ENCODE measurements at places on chromosomes 11 and 22.

DNA sequence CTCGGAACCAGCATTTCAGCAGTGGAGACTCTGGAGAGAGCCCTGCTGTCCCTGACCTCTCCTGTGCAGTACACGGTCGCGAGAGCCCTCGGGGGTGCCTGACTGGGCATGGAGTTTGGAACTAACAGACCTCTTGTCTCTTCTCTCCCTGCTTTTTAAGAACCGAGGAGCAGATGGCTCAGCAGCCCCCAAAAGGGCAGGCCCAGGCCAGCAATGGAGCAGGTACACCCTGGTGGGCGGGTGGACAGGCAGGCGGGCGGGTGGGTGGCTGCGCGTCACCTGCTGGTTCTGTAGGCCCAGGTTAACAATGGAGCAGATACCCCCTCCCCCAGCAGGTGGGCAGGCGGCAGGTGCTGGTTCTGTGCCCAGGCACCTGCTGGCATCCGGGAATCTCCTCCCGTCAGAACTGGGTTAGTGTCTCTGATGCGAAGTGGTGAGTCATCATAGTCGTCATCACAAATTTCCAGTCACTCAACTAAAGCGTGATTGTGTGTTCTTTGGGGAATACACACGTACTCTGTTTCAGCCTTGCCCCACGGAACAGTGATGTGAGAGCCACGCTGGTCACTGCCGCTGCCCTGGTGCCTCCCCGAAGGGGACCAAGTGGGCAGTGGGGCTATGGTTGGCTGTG, 41.1 kb downstream of the GRAMD4 start:
- no peak for DNase-seq

- no peak for DNase-seq
Measured at GRCh38 chr11:126049159-126049558, 13.5 kb downstream of the CDON start.

DNA sequence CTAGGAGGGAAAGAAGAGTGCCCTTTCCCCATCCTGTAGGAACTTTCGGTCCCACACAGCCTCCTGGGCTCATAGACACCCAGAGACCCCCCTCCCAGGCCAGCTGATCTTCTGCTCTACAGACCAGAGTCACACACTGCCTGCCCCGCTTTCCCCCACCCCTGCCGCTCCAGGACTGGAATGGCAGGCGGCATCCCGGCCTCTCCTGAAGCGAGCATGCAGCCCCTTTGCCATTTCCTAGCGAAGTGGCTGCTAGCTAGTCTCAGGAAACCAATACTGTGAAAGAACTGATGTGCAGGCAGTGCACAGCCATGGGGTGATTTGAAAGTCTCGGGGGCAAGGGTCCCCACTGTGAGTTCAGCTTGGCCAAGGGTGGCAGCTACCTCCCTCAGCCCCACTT, 8.3 kb downstream of the PICK1 start:
- DNase-seq, result no peak

DNA sequence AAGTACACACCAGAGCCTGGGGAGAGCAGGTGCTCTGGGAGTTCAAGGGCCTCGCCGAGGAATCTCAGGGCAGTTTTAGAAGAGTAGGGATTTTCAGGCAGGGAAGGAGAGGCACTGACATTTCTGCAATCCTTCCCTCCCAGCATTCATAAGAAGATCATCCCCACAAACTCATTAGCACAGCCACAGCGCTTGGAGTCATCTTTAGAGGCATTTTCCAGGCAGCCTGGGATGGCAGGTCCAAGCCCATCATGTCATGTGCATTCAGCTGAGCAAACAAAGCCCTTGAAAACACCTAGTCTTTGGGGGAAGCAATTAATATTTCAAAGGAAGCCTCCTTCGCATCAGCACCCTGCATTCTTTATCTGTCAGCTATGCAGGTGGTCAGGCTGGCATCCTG, 43.8 kb downstream of the MAP6 start:
- no peak for DNase-seq

DNA sequence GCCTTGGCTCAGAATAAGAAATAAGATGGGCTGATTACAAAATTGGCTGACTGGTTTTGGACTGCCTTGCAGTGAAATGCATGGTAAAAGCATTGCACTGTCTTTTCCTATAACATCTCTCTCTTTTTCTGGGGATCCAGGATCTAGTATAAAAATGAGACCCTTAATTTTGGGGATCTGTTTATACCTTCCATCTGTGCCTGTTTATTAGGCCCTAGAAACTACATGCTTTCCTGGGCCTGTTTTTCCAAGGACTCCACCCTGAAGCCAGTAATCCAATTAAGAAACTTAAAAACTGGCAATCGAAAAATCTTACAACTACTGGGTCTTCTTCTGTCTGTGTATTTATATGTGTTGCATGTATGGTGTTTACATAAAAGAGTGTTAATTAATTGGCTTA, 14.5 kb downstream of the HORMAD2 start:
- DNase-seq, result no peak

- DNase-seq, result no peak
Measured at GRCh38 chr11:16380941-16381568, 24.7 kb upstream of the SOX6 start.

DNA sequence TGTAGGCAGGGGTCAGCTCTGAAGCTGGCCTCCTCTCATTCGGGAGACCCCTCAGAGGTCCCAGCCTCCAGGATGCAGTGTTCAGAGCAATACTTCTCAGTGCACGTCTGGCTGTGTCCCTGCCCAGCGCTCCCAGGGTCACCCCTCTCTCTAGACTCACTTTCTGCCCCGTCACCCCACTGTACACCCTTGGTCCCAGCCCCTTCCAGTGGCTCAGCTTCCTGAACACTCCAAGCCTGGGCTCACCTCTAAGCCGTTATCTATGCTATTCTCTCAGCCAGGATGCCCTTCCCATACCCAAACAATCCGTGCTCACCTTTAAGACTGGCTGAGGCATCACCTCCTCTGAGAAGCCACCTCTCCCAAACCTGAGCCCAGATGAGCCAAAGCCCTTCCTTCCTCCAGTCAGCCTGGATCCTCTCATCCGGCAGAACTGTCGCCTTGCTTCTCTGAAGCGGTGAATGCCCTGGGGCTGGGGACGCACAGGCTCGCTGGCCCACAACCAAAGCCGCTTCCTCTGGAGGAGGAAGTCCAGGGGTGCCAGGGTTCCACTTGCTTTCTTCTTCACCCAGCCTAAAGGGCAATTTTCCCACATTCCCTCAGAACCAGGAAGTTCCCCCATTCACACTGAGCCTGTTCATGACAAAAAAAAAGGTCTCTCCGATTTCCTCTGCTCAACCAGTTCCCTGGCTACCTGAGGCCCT, 13.7 kb upstream of the CDKN1C start:
- DNase-seq, result no peak

DNA sequence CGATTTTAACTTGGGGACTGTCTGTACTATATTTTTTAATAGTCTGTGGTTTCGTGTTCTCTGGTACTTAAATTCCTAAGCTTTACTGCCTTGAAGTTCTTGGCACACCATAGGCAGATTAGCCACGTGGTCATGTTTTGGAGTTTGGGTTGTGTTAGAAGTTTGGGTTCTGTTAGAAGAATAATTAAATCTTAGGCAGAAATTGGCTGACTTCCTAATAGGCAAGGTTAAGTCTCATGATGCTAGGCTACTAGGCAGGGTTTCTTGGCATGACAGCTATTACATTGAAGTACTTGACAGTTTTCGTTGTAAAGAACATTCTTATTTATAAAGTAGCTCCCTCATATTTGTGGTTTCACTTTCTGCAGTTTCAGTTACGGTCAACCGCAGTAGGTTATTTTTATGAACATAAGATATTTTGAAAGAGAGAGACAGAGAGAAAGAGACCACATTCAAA, 30.0 kb upstream of the MMP7 start:
- DNase-seq, result no peak

DNA sequence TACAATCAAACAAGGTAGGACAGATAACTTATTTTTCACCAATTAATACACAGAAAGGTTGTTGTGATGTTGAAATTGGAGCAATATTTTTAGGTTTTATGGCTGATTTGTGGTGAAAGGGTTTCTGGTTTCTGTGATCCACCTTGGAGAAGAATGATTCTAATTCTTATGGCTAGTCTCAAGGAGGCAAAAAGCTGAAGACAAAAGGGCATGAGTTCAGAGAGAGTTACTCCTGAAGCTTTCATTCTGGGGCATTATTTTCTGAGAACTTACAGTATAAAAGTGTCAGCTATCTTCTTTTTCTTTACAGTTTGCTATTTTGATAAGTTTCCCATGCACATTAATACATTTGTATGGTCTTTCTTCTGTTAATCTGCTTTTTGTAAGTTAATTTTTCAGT, 372.4 kb upstream of the CCDC179 start:
- no peak for DNase-seq

GRCh38 chr11:111733611-111734088, 32.5 kb downstream of the PPP2R1B start:
- DNase-seq, result peak; percentile 18

DNA sequence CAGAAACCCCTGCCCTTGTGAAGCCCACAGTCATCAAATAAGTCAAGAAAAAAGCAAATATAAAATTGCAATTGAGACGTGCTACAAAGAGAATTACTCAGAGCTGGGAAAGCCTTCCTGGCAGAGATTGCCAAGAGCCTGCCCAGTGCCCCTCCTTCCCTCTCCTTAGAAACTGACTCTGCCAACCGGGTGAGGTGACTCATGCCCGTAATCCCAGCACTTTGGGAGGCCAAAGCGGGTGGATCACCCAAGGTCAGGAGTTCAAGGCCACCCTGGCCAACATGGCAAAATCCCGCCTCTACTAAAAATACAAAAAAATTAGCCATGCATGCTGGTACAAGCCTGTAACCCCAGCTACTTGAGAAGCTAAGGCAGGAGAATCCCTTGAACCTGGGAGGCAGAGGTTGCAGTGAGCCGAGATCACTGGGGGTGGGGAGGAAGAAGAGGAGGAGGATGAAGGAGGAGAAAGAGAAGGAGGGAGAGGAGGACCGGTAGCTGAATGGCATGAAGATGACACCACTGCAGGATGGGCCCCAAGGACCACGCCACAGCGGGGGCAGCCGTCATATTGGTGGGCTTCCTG, 76.1 kb upstream of the RTL6 start:
- DNase-seq, result no peak

DNA sequence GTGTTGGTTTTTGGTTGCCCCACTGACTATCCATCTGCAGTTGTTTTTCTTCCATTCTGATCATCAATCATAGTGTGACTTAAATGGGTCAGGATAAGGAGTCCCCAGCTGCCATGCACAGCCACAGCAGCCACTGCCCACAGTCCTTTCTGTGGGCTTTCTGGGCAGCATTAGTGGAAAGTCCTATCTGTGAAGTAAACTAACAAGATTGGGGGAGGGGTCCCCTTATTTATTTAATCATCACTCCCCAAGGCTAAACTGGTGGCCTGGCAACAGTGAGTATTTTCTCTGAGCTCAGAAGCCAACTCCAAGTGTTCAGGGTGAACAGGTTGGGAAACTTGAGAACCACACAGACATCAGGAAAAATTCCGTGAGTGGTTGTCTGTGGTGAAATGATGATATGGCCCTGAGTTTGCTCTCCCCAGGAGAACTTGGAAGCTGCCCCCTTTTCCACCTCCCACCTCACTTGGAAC, 145.0 kb downstream of the CCDC34 start:
- DNase-seq, result no peak

DNA sequence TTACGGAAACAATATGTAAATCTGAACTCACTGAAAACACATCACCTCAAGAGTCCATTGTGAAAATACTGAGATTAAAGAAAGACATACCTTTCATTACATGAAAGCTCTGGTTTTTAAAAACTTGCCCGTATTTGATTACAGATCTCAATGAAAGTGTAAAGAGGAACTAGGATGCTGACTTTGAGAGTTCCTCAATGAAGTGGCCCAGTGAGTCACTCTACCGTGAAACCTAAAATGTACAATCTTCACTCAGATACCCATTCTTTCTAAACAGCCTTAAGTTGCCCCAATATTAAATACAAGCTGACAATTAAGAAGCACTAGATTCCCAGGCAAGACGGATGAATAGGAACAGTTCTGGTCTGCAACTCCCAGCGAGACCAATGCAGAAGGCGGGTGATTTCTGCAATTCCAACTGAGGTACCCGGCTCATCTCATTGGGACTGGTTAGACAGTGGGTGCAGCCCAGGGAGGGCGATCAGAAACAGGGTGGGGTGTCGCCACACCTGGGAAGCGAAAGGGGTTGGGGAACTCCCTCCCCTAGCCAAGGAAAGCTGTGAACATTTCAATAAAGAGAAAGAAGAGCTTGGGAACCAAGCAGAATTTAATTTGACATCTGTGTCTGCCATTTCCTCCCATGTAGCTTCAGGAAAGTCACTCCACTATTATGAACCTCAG, 33.8 kb upstream of the OR9G4 start:
- no peak for DNase-seq

DNA sequence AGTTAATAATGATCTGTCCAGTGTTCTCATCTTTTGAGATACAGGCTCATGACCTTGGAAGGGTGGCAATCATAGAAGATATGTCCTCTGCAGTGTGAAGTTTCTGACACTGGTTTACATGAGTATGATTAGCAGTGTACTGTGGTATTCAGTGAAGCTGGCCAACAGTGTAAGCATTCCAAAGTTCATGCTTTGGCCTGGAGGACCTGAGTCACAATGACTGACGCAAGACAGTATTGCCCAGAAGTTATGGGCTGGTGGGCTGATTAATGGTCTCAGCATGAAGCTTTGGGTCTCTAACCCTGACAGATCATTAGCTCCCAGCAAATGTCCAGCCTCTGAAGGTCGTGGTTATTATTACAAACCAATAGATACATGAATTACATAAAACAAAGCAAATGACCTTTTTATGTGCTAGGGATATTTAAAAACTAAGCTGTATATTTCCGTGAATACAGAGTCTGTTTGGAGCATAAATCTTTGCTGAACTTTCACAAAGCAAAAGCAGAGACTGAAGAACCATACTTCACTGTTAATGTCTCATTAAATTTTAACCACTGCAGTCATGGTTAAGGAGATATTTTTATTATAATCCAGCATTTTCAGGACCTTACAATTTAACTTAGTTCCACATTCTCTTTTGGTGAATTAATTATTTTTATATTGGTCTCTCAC, 28.3 kb upstream of the USP47 start:
- no peak for DNase-seq

Measured in anterior cingulate cortex (tissue), 58 donors.